ENCODE measurements at places on chromosomes 5 and 9. TPM values are rescaled to one million over a fixed set of nuclear protein-coding genes. Genes with fewer than 3 reads are reported as not detected.

The UGCG gene
- 42.1 TPM for total RNA-seq

The ZFP62 gene
- 22.1 TPM for total RNA-seq

The ADAMTS16 gene
- total RNA-seq = 0.29 TPM

The LEAP2 gene
- 1.2 TPM for total RNA-seq

GRCh38 chr5:53560506-53561191 lies at the start of gene NDUFS4:
Gene NDUFS4 (plus strand): TSS chr5:53560639. CDS start chr5:53560663, 24 bp downstream.
- H3K4me1 ChIP-seq = peaks cover 21% of the 10 kb centered on the region
- H3K27ac ChIP-seq = peak within 1 kb of the TSS; percentile 87

GRCh38 chr5:34562791-34563190 lies 93.3 kb upstream of the RAI14 start:
- no peak for DNase-seq
- H3K36me3 ChIP-seq = no peaks in the 10 kb centered on the region
- no peak overlapping the region for H3K4me3 ChIP-seq
- H3K4me1 ChIP-seq = no peaks in the 10 kb centered on the region

DNA sequence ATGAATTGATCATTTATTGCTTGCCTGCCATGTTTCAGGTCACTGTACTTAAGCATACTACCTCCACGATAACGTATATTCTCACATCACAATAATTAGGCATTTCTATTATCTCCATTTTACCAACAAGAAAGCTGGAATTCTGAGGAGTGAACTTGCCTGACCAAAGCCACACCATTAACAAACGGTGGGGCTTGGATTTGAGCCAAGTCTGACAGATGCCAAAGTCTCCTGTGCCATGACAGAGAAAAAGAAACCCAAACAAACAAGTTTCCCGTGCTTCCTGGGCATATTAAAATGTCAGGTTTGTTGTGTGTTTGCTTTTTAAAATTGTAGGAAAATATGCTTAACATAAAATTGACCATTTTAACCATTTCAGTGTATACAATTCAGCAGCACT lies 40.8 kb upstream of the KCNV2 start:
- no peak for DNase-seq
- no peaks in the 10 kb centered on the region for H3K36me3 ChIP-seq
- no peak overlapping the region for H3K27ac ChIP-seq
- H3K27me3 ChIP-seq = no peaks in the 10 kb centered on the region
- H3K4me3 ChIP-seq = no peak overlapping the region

DNA sequence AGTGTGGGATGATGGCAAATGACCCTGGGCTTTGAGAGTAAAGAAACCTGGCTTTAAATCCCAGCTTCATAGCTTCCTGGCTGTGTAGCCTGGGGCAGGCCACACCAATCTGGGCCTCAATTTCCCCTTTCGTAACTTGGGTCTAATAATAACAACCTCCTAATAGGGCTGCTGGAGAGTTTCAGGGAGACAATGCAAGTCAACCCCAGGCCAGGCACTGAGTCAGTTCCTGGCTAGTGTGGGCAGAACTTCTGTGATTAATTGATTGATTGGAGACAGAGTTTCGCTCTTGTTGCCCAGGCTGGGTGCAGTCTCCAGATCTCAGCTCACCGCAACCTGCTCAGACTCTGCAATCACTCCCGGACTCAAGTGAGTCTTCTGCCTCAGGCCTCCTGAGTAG lies 3.3 kb upstream of the SH2D3C start:
- H3K27ac ChIP-seq = no peak overlapping the region
- DNase-seq = no peak
- no peaks in the 10 kb centered on the region for H3K27me3 ChIP-seq
- H3K36me3 ChIP-seq = peaks cover under 1% of the 10 kb centered on the region

DNA sequence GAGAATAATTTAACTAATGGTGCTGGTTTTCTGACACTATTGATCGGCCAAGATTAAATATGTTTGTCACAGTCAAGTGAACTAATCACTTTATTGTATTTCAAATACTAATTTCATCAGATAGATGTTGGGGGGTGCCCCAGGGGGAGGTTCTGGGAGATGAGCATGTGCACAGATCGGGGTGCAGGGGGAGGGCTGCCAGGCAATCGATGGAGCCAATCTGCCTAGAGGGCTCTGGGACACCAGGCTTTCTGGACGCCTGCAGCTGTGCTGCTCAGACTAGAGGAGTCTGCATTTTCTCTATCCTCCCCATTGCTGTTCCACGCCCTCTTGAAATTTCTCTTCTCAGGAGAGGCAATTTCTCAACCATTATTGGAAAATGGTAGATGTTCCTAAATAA lies 100.0 kb upstream of the ALDH1B1 start:
- no peaks in the 10 kb centered on the region for H3K36me3 ChIP-seq
- no peak for DNase-seq
- H3K27me3 ChIP-seq = no peaks in the 10 kb centered on the region
- H3K4me3 ChIP-seq = no peak overlapping the region
- no peak overlapping the region for H3K27ac ChIP-seq

DNA sequence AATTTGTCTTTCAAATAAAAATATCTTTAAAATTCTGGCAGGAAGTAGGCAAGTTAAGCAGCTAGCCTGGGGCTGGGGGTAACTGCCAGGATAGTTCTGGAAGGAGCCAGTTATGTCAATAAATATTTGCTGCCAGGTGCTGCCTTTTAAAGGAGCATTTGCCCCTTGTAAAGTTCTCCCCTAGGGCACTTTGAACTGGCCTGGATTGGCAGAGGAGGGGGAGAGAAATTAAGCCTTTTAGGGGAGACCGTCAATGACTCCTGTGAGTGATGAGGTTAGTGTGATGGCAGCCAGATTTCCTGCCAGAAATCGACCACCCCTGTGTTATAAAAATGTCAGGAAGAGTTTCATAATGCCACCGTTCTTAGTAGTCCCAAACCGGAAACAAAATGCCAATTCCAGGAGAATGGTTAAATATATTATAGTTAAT lies 89.8 kb upstream of the ELL2 start:
- no peak overlapping the region for H3K27ac ChIP-seq
- DNase-seq = no peak
- no peaks in the 10 kb centered on the region for H3K27me3 ChIP-seq
- H3K36me3 ChIP-seq = no peaks in the 10 kb centered on the region

- H3K27ac ChIP-seq = no peak overlapping the region
- peaks cover 28% of the 10 kb centered on the region for H3K4me1 ChIP-seq
- no peaks in the 10 kb centered on the region for H3K27me3 ChIP-seq
- H3K4me3 ChIP-seq = no peak overlapping the region
- H3K36me3 ChIP-seq = no peaks in the 10 kb centered on the region
These were observed 245.5 kb downstream of the AUH start for GRCh38 chr9:91116211-91116610.

- no peaks in the 10 kb centered on the region for H3K4me1 ChIP-seq
- no peak overlapping the region for H3K4me3 ChIP-seq
- no peak overlapping the region for H3K27ac ChIP-seq
- H3K36me3 ChIP-seq = no peaks in the 10 kb centered on the region
- no peaks in the 10 kb centered on the region for H3K27me3 ChIP-seq
- no peak for DNase-seq
These were observed 17.5 kb downstream of the TMEM38B start for GRCh38 chr9:105711867-105712266.

DNA sequence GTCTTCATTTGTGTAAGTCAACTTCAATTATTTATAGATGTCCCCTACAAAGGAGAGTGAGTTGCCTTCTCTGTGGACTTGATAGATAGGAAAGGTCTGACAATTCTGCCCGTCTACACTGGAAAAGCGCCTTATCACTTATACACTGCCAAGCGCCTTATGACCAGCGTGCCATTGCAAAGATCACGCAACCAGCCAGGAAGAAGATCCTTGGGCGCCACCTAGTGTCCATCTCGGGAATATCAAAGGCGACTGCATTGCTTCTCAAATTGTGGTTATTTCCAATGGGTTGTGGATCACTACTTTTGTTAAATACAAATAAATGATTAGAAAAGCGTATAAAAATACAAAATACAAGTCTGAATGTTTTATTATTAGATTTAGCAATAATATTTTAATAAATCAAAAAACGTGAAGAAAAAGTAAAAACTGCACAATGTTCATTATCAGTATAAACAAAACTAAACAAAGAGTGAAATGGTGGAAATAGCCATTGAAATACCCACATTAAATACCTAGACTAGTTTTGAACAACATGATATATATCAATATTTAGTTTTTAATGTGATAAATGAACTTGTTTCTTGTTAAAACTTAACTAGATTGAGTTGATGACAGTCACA lies 27.8 kb downstream of the SUB1 start:
- peaks cover 8% of the 10 kb centered on the region for H3K4me1 ChIP-seq
- H3K4me3 ChIP-seq = no peak overlapping the region
- peak overlapping the region; percentile 4 for H3K27ac ChIP-seq
- H3K27me3 ChIP-seq = no peaks in the 10 kb centered on the region
- peak; percentile 70 for DNase-seq
- H3K36me3 ChIP-seq = no peaks in the 10 kb centered on the region

DNA sequence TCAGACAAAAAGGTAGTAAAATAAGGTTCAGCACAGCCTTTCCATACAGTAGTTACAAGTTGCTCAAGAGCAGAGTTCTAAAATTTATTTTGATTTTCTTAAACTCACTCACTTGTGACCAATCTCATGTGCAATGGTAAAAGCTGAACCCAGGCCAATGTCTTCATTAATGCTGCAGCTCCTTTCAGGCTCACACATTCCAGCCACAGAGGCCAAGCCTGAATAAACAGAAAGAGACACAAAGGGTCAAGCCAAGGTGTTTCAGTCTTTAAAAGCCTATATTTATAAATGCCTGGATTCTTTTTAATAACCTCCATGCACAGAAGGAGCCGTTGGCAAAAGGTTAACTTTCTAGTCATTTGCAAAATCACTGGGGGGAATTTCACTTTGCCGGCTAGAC lies 152.5 kb downstream of the ADAMTS6 start:
- no peak overlapping the region for H3K4me3 ChIP-seq
- H3K4me1 ChIP-seq = no peaks in the 10 kb centered on the region
- DNase-seq = no peak
- H3K27ac ChIP-seq = no peak overlapping the region

- H3K4me1 ChIP-seq = no peaks in the 10 kb centered on the region
- no peak overlapping the region for H3K4me3 ChIP-seq
- H3K27me3 ChIP-seq = no peaks in the 10 kb centered on the region
- H3K36me3 ChIP-seq = peaks cover 13% of the 10 kb centered on the region
- no peak overlapping the region for H3K27ac ChIP-seq
These were observed 6.6 kb upstream of the FBP2 start for GRCh38 chr9:94600258-94600657.

GRCh38 chr5:132998556-132998955 lies 27.8 kb downstream of the ZCCHC10 start:
- no peak overlapping the region for H3K27ac ChIP-seq
- no peaks in the 10 kb centered on the region for H3K27me3 ChIP-seq
- no peaks in the 10 kb centered on the region for H3K36me3 ChIP-seq
- H3K4me3 ChIP-seq = no peak overlapping the region
- DNase-seq = no peak
- no peaks in the 10 kb centered on the region for H3K4me1 ChIP-seq

GRCh38 chr5:44847206-44847852 lies 38.6 kb downstream of the MRPS30 start:
- no peak overlapping the region for H3K27ac ChIP-seq
- H3K4me1 ChIP-seq = no peaks in the 10 kb centered on the region
- no peak overlapping the region for H3K4me3 ChIP-seq
- no peaks in the 10 kb centered on the region for H3K27me3 ChIP-seq

DNA sequence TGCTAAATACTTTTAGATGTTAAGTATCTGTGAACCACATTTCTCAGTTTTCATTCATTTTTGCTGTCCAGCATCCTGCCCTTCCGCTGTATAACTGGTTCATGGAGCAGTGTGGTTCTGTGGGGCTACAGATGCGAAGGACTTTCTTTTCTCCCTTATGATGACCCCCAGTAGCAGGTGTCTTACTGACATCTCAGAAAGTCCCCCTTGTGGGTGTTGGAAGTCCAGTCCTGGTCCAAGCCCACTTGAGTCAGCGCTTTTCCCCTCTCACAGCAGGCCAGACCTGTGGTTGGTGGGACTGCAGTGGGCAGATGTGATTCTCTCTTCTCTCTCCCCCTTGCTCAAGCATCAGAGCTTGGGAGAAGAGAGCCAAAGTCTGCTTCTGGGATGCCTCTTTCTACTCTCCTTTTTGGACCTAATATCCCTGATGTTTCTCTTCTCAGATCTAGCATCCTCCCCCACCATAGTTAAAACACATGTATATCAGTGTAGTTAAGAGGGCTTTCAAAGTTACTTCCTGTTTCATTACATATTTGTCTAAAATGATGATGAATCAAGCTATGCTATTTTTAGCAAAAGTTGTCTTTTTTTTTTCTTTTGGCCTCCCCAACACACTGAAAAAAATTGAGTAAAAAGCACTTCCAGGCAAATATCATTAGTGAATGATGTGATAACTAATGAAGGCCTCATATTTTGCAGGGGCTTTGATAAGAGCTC lies 119.5 kb upstream of the ZNF618 start:
- H3K36me3 ChIP-seq = no peaks in the 10 kb centered on the region
- no peak for DNase-seq
- no peaks in the 10 kb centered on the region for H3K4me1 ChIP-seq
- H3K27me3 ChIP-seq = no peaks in the 10 kb centered on the region
- no peak overlapping the region for H3K4me3 ChIP-seq

- H3K4me3 ChIP-seq = no peak overlapping the region
- no peaks in the 10 kb centered on the region for H3K27me3 ChIP-seq
These were observed 152.9 kb downstream of the PIK3R1 start for GRCh38 chr5:68368311-68369022.

GRCh38 chr5:173015192-173015591 lies 31.6 kb downstream of the ATP6V0E1 start:
- H3K27me3 ChIP-seq = no peaks in the 10 kb centered on the region
- DNase-seq = no peak
- H3K36me3 ChIP-seq = peaks cover 5% of the 10 kb centered on the region
- peak overlapping the region; percentile 89 for H3K27ac ChIP-seq

DNA sequence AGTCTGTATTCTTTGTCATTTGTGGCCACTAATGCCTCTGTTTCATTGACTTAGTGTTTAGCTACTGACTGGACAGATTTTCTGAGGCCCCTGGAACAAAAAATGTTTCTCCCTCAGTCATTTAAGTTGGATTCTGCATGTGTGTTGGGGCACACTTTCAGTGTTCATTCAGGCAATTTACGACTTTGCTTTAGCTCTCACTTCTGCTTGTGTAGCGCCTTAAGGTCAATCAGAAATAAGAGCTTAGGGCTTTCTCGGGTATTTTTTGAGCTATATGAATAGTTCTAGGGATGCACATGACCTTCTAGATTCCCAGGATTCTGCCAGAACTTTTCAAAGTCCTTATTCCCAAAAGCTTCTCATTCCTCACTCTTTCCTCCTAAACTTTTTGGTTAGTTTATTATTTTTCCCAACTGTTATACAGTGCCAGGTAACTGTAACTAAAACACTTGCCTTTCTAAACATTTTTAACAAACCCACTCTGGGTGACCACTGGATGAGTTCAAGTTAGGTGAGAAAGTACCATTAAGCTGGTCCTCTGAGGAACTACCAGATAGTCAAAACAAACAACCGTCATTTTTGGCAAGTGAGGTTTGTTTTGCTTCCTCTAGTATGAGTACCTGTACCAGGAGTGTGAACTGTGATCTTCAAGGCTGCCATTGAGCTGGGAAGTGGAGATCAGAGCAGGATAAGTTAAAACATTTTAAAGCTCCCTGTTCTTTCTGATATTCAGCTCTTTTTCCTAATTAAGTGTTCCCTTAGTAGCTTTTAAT lies 571.3 kb upstream of the TLE4 start:
- no peak overlapping the region for H3K27ac ChIP-seq
- H3K36me3 ChIP-seq = no peaks in the 10 kb centered on the region
- no peaks in the 10 kb centered on the region for H3K27me3 ChIP-seq

- no peak for DNase-seq
- no peak overlapping the region for H3K27ac ChIP-seq
- H3K4me3 ChIP-seq = no peak overlapping the region
- peaks cover 9% of the 10 kb centered on the region for H3K4me1 ChIP-seq
- H3K36me3 ChIP-seq = no peaks in the 10 kb centered on the region
These were observed 64.8 kb downstream of the DPYSL3 start for GRCh38 chr5:147445090-147445489.

- H3K4me1 ChIP-seq = no peaks in the 10 kb centered on the region
- no peak overlapping the region for H3K4me3 ChIP-seq
- DNase-seq = no peak
- H3K27me3 ChIP-seq = no peaks in the 10 kb centered on the region
- no peak overlapping the region for H3K27ac ChIP-seq
These were observed 111.8 kb downstream of the ACTL7B start for GRCh38 chr9:108743901-108744371.

Data from left lung (tissue), 14 donors.